Endothelial cell (in vitro differentiated cells): ENCODE measurements at places on chromosomes 2 and 18.

DNA sequence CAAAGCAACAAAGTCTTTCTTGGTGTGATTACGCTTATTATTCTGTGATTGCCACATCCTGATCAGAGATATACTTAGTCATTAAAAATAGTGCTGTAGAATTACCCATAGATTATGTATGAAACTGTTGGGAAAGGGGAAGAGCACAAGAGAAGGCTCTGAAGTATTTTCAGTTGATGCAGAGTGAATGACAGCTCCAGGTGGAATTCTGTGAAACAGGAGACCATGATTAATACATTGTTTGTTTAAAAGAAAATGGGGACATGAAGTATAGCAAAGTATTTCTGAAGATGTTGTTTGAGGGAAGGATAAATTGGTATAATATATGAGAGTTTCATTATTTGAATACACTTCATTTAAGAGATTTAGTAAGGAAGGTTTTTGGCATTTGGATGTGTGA lies 307.6 kb upstream of the CDH20 start:
- H3K27ac ChIP-seq = no peak overlapping the region
- no peak overlapping the region for H3K4me3 ChIP-seq
- no peak for DNase-seq
- no peaks in the 10 kb centered on the region for H3K4me1 ChIP-seq
- H3K36me3 ChIP-seq = no peaks in the 10 kb centered on the region
- no peaks in the 10 kb centered on the region for H3K27me3 ChIP-seq

- peaks cover 4% of the 10 kb centered on the region for H3K27me3 ChIP-seq
- H3K36me3 ChIP-seq = no peaks in the 10 kb centered on the region
- H3K4me3 ChIP-seq = no peak overlapping the region
- DNase-seq = no peak
- peaks cover 10% of the 10 kb centered on the region for H3K4me1 ChIP-seq
These were observed 8.7 kb upstream of the DIPK1C start for GRCh38 chr18:74465775-74466174.

- H3K4me3 ChIP-seq = no peak overlapping the region
- no peaks in the 10 kb centered on the region for H3K36me3 ChIP-seq
These were observed 102.4 kb downstream of the TRIB2 start for GRCh38 chr2:12819103-12819475.

DNA sequence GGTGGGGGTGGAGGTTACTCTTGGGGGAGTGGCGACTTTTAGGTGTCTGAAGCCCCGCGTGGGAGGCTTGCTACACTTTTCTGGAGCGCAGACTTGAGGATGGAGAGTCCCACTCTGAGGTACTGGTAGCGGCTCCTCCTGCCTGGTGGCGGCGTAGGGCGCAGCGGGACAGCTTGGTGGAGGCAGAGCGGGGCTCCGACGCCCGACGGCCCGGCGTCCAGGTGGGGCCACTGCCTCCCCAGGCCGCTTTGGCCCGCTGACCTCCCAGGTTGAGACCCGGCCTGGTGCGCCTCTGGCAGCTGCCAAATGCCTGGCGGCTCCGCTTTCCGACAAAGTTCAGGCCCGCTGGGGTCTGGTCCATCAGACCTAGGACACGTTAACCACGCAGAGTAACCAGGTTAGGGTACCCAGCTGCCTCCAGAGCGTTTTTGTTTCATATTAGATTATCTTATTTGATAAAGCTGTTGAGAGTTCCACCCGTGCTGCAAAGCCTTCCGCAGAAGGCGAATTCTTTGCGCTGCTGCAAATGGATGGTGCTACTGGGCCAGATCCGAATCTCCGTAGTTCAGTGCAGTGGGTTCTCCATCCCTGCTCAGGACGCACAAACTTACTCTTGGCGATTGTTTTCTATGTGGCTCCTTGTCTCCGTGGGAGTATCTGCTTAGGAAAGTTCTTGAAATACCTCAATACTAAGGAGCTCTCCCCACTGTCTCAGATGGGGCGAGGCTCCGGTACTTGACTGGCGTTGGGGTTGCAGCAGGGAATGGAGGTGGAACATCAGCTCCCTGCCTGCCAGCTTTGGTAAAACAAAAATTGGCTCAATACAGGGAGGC lies 405.9 kb downstream of the XIRP2 start:
- peak; percentile 46 for DNase-seq
- H3K27me3 ChIP-seq = peaks cover 3% of the 10 kb centered on the region
- H3K4me3 ChIP-seq = peak overlapping the region; percentile 92
- no peak overlapping the region for H3K27ac ChIP-seq
- H3K4me1 ChIP-seq = peaks cover 7% of the 10 kb centered on the region
- no peaks in the 10 kb centered on the region for H3K36me3 ChIP-seq

DNA sequence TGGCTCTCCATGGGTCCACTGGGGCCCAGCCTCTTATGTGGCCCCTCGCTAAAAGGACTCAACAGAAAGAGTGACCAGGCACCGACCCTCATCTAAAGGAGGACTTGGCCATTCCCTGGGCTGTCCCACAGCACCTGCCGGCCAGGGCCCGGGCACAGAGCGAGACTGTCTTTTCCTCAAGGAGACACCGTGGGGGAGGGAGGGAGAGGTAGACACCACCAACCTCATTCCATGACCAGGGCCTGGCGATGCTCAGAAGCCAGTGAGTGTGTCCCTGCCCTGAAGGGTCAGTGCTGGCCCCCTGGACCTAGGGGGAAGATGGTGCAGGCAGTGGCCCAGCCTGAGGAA lies 39.8 kb upstream of the ALPP start:
- no peak overlapping the region for H3K27ac ChIP-seq
- H3K27me3 ChIP-seq = peaks cover 15% of the 10 kb centered on the region
- H3K36me3 ChIP-seq = no peaks in the 10 kb centered on the region
- no peak for DNase-seq
- no peak overlapping the region for H3K4me3 ChIP-seq

- no peaks in the 10 kb centered on the region for H3K36me3 ChIP-seq
- H3K27ac ChIP-seq = no peak overlapping the region
- H3K4me1 ChIP-seq = no peaks in the 10 kb centered on the region
These were observed 826.4 kb downstream of the EPHA4 start for GRCh38 chr2:220745682-220746081.

GRCh38 chr2:191730263-191730662 lies 52.3 kb downstream of the NABP1 start:
- H3K4me1 ChIP-seq = no peaks in the 10 kb centered on the region
- no peak overlapping the region for H3K4me3 ChIP-seq
- no peak for DNase-seq
- no peak overlapping the region for H3K27ac ChIP-seq
- no peaks in the 10 kb centered on the region for H3K27me3 ChIP-seq

- peaks cover 1% of the 10 kb centered on the region for H3K27me3 ChIP-seq
- peak overlapping the region; percentile 93 for H3K27ac ChIP-seq
- peak overlapping the region; percentile 91 for H3K4me3 ChIP-seq
- DNase-seq = peak; percentile 77
- H3K4me1 ChIP-seq = no peaks in the 10 kb centered on the region
These were observed 733 bp downstream of the ZC3H6 start for GRCh38 chr2:112275887-112276773.

DNA sequence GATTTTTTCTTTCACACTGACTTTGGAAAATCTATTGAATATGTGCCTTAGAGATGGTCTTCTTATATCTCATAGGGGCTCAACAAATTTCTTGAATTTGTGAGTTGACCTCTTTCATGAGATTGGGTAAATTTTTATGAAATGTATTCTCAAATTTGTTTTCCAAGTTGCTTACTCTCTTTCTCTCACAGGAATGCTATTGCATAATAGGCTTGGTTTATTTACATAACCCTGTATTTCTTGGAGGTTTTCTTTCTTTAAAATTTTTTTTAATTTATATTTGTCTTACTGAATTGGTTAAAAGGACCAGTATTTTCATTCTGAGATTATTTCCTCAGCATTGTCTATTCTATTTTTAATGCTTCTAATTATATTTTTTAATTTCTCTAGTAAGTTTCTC lies 917.1 kb downstream of the DPP10 start:
- H3K27me3 ChIP-seq = peaks cover 4% of the 10 kb centered on the region
- H3K36me3 ChIP-seq = no peaks in the 10 kb centered on the region
- no peak for DNase-seq
- H3K4me1 ChIP-seq = peaks cover 5% of the 10 kb centered on the region

DNA sequence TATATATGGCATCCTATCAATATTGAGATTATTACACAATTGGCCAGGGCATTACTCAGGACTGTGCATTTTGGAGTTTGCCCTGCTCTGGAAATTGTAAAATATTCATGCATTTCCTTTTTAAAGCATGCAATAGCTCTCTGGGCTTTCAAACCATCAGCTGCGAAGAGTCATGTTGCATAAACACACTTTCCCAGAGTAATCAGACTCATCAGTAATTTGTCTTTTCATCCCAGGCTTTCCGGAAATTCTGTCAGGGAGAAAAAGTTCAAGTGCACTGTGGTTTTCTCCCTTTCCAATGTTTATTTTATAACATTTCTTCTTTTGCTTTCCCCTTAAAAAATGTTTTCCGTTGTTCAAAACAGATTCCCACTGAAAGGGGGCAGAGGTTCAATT lies 38.9 kb upstream of the FHL2 start:
- H3K27me3 ChIP-seq = no peaks in the 10 kb centered on the region
- H3K4me1 ChIP-seq = no peaks in the 10 kb centered on the region
- H3K27ac ChIP-seq = no peak overlapping the region
- H3K4me3 ChIP-seq = no peak overlapping the region
- DNase-seq = no peak

GRCh38 chr2:220279840-220280239 lies 652.4 kb downstream of the SLC4A3 start:
- H3K4me3 ChIP-seq = no peak overlapping the region
- H3K27me3 ChIP-seq = peaks cover 5% of the 10 kb centered on the region
- H3K4me1 ChIP-seq = peaks cover 4% of the 10 kb centered on the region
- no peaks in the 10 kb centered on the region for H3K36me3 ChIP-seq
